ENCODE measurements at places on chromosomes 12 and 14. TPM values are rescaled to one million over a fixed set of nuclear protein-coding genes. Genes with fewer than 3 reads are reported as not detected.

DNA sequence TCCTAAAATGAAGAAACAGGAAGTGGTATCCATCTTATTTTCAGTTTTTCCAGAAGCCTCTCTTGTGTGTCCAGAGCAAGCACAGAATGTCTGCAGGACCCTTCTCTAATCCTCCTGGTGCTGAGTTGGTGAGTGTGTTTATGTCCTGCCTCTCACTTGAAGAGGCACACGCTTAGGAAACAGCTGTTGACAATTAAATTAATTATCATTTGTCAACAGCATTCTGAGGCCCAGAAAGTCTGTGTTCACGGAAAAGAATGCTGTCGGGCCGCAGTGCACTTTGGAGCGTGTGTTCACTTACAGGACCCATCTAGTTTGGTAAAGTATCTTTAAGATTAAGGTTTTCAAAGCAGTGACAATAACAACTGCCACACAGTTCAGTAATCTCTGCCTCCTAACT lies 70.5 kb downstream of the LMNTD1 start:
- DNase-seq: no peak

DNA sequence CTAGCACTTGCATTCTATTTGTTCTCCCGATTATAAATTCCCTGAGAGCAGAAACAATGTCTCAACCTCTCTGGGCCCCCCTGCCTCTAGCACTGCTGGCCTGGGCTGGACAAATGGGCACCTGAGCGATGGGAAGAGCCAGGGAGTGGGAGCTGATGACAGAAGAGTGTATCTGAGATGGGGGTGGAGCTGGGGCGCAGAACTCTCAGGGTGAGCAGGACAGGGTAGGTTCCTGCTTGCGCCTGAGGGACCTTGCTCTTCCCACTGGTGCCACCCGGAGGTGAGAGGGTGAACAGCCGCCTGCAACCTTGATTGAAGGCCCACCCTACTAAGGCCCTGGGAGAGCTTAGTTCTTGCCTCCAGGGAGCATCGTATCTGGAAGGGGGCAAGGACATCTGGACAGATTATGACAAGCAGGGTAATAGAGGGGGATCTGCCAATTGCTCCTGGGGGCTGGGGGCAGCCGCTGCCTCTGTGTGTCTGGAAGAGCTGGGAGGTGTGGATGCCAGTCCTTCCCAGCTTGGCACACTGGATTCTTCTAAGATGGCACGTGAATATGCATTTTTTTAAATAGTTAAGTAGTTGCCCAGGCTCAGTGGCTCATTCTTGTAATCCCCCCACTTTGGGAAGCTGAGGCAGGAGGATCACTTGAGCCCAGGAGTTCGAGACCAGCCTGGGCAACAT lies 43.0 kb upstream of the TSPAN9 start:
- peak; percentile 30 for DNase-seq

- DNase-seq: no peak
Measured at GRCh38 chr12:124506145-124506831, 61.1 kb downstream of the NCOR2 start.

- no peak for DNase-seq
Measured at GRCh38 chr12:51862947-51863346, 14.4 kb upstream of the FIGNL2 start.

DNA sequence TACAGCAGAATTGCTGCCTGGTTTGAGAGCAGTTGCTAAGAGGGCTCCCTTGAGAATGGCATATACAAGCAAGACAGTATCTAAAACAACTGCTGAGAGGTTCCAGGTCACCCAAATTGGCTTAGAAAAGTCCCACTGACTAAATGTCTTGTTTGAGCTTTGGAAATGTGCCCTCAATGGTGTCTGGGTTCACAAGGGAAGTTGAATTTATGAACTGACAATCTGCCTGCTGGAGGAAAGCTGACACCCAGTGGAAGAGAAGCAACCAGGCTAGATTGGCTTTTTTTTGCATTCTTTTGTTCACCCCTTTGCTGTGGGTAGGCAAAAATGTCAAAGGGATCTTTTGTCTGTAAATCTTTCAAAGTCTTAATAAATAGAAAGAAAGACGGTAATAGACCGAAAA lies 44.6 kb upstream of the NPFF start:
- no peak for DNase-seq

The SYCP3 gene
- 0.14 TPM for total RNA-seq

DNA sequence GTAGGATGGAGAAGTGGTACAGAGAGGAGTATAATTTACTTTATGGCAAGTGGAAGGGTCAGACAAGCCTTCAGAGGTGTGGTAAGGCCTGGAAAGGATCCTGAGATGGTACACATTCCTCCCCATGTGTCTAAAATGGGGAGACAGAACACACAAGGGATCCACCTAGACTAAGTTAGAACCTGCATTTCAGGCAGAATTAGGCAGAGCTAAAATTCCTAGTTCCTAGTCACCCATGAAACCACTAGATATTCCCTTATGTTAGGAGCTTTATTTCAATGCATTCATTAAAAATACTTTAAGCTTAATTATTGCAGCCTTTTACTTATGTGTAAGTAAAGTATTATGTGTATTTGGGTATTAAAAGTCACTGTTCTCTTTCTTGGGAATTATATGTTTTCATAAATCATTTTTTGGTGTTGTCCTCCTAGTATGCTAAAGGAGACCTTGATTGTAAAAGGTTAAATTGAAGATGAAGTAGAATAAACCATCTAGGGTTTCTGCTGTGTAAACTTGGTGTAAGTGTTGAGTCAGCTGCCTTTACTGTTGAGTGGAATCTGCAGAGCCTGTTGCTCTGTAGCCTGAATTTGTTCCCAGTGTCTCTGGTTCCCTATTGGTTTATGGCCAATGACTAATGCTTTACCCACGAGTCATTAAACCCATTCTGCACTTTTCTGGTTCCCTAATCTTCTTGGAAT lies 423.2 kb downstream of the ATP23 start:
- DNase-seq: no peak

DNA sequence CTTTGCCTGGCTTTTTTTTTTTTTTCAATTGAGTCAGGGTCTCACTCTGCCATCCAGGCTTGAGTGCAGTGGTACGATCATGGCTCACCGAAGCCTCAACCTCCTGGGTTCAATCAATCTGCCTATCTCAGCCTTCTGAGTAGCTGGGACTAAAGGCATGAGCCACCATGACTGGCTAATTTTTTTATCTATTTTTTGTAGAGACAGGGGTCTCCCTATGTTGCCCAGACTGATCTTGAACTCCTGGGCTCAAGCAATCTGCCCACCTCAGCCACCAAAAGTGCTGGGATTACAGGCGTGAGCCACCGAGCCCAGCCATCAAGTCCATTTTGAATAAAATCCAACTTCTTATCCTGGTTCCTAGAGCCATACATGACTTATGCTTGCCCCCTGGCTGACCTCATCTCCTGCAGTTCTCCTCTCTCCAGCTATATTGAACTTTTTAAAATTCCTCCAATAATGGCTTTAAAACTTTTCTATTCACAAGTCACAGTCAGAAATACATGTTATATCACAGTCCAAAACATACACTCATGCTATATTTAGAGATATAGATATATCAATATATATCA lies 10.4 kb upstream of the RND1 start:
- no peak for DNase-seq

GRCh38 chr14:70655110-70655826 lies 13.6 kb downstream of the TTC9 start:
- DNase-seq: no peak

The SCFD1 gene
- total RNA-seq: 108 TPM

DNA sequence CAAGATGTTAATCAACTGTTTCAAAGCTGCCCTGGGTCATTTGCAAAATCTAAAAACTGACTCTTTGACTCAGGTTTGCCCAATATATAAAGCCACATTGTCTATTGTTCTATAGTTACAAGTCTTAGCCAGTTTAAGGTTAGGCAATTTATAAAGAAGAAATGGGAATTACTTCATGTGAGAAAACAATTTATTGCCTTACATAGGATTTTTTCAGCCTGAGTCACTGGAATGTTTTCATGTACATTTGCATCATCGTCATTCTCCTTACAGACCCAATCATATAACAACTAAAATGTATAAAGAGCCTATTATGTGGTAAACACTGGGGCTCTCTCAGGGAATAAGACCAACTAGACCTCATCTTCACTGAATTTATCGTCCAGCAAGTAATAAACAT lies 100.3 kb upstream of the PLEKHG7 start:
- no peak for DNase-seq

DNA sequence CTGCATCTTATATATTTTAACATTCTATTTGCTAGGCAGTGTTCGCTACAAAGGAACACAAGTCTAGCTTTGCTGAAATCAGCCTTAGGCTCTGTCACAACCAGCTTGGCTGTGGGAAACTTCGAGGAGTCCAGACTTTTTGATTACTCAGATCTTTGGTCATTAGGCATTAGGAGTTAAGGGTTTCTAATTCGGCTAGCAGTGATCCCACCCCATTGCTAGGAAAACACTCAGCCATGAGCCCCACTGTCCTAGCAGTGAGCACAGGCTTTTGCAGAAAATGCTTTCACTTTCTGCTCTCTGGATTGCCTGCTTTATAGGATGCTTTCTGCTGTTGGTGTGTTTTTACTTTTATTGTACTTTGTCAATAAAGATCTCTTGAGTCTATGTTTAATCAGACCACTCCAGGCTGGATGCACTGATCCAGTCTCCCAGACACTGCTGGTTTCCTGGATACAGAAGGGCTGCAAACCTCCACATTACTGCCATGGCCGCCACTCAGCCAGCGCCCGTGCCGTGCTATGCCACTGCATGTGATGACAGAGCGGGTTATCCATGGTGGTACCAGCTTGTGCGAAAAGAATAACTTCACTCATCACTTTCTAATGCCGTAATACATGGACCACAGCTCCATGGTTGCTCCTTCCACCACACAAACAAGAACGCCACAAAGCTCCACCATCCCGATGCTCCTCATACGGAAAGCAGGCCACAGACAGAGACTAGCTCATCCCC lies 41.0 kb upstream of the PYGL start:
- DNase-seq: no peak
